ENCODE measurements at places on chromosomes 3 and 15.

- DNase-seq: no peak
Observed at GRCh38 chr3:13179181-13179580, 106.0 kb upstream of the IQSEC1 start.

- DNase-seq: no peak
Observed at GRCh38 chr15:56168394-56168793, 75.3 kb downstream of the RFX7 start.

- no peak for DNase-seq
Observed at GRCh38 chr15:75753145-75753544, 40.5 kb upstream of the CSPG4 start.

GRCh38 chr15:25406261-25406660, 32.6 kb downstream of the UBE3A start:
- no peak for DNase-seq

GRCh38 chr3:128875556-128876120, 3.8 kb upstream of the ACAD9 start:
- DNase-seq: no peak

DNA sequence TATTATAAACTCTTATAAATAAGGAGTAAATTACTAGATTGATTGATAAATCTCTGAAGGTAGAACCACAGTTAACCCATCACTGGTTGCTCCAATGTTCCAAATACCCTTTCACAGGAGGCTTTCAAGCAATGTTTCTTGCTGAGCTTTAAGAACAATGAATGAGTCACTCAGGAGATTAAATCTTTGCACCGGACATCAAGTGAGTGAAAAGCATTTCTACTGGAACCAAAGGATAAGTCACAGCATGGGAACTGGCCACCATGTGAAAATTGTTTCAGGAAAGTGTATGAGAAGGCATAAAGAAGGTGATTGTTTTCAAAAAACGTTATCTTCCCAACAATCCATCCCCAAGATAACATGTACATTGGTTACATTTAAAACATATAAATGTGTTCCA, 90.6 kb downstream of the CNTN3 start:
- no peak for DNase-seq

DNA sequence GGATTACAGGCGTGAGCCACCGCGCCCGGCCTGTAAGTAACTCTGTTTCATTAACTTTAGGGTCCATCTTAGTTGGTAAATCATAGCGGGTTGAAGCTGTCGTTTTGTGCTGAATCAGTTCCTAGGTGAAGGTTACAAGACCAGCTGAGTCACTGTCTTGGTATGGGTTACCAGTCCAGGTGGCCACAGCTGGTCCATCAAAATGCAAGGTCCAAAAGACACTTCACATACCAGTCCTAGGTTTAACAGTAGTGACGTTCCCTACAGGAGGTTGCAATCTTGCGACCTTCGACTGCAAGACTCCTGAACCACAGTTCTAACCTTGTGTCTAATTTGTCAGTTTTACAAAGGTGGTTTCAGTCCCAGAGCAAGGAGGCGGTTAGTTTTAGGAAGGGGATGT, 160.1 kb upstream of the ATP10A start:
- no peak for DNase-seq

DNA sequence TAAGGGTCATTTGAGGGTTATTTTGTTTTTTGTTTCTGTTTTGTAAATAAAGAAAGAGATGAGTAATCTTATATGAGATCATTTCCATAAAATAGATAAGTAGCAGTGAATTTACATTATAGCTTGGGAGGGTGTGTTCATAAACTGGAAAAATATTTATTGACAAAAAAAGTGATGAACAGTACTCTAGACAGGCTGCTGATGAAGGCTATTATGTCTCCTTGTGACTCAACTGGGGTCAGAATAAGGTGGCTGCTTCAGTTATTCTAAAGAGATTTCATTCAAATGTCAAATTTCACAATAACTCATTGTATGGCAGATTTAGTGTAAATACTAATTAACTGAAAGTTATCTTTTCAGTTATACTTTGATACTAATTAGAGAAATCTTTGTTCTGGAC, 251.1 kb upstream of the CMC1 start:
- DNase-seq: no peak

- peak; percentile 35 for DNase-seq
Observed at GRCh38 chr3:87298111-87298718, 21.8 kb upstream of the POU1F1 start.

- no peak for DNase-seq
Observed at GRCh38 chr3:192130534-192131132, 596.7 kb downstream of the FGF12 start.

DNA sequence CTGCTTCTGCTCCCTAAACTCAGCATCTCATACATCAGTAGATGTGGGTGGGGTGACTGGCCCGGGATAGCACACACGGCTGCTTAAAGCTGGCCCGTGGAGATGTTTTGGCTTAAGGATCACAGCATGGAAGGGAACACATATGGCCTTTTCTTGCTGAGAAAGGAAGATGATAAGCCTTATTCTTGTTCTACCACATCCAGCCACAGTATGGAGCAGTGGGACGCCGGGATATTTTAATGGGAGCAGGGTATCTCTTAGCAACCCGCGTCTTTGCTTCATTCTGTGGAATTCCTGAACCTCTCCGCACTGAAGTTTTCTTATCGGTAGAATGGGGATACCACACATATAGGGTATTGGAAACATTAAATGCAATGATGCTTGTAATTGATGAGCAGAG, 94.1 kb upstream of the PROK2 start:
- no peak for DNase-seq

DNA sequence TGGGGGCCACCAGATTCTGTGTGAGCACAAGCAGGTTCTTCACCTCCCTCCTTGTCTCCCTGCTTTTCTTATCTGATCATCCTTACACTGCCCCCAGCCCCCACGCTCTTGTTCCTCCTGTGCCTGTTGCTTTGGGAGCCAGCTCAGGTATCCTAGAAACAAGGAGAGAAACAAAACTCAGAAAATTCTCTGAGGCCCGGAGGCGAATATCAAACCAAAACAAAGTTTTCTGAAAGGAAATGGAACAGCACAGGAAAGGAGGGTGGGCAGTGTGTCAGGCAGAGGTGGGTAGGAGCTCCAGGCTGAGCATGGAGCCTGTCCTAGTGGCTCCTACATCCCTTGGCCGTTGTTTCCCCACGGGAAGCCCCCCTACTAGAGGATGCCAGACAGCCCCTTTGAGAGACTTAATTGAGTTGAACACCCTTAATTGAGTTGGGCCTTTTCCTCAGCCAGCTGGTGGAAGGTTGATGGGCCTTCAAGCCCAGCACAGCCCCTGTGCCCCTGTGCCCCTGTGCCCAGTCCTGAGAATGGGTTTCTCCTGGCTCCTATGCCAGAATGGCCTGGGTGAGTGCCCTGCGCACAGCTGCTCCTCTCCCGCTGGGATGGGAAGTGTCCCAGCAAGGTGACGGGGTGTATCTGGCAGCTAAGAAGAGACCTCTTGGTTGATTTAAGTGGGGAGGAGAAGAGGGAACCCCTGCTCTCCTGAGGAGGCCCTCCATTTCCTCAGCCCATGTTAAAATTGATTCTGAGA, 22.8 kb upstream of the JMJD7 start:
- DNase-seq: no peak

DNA sequence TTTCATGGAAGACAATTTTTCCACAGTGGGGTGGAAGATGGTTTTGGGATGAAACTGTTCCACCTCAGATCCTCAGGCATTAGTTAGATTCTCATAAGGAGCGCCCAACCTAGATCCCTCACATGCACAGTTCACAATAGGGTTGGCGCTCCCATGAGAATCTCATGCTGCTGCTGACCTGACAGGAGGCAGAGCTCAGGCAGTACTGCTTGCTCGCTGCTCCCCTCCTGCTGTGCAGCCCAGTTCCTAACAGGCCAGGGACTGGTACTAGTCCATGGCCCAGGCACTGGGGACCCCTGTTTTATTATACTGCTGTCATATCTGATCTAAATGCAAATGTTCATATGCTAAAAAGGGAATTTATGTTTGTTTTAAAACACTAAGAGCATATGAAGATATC, 9.8 kb upstream of the GRK7 start:
- no peak for DNase-seq

DNA sequence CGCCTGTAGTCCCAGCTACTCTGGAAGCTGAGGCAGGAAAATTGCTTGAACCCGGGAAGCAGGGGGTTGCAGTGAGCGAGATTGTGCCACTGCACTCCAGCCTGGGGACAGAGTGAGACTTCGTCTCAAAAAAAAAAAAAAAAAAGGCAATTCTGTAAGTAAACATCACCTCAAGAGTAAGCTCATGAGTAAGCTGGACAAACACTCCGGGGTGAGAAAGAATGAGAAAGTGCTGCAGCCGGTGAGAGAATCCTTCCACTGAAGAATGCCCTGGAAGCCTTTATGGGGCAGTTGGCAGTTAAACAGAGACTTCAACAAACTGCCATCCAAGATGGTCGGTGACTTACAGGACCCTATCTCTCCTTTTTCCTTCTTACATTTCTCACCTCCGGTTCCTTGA, 47.5 kb downstream of the FEZF2 start:
- no peak for DNase-seq

- no peak for DNase-seq
Observed at GRCh38 chr3:159627634-159628033, 361.0 kb upstream of the IL12A start.

DNA sequence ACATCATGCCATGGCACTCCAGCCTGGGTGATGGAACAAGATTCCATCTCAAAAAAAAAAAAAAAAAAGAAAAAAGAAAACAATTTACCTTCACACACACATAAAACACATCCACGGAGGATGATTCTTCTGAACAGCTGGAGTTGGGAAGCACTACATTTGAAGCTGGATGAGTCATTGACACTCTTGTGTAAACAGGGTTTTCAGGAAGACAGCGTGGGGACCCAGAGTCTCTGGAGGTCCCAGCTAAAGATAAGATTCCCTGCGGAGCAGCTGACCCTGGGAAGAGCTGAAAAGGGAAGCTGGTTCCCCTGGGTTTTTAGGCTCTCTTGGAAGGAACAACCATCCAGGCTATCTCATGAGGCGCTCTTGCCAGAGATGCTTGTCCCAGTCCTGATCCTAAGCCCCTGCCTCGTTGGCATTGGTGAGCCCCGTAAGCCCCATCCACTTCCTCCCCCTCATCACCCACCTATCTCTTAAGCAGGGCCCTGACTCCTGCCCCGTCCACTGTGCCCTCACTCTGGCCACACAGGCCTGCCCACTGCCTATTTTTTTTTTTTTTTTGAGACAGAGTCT, 32.0 kb upstream of the FURIN start:
- no peak for DNase-seq

DNA sequence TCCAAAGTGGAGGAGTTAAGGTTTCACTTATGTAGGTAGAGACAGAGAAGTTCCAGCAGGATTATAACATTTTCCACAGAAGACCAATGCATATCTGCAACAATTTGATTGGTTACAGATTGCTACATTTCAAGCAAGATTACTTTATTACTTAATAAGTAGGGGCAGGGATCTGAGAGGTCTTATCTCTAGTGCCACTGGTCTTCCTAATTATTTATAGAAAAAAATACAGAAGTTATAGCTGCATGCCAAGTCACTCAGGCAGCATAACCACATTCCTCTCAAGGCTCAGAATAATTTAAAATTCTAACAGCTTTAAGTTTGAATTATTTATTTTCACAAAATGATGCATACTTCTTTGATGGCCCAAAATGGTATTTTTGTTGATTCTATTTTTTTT, 30.5 kb downstream of the RAD54L2 start:
- no peak for DNase-seq

- DNase-seq: no peak
Observed at GRCh38 chr15:72313448-72313840, 6.5 kb downstream of the CELF6 start.

DNA sequence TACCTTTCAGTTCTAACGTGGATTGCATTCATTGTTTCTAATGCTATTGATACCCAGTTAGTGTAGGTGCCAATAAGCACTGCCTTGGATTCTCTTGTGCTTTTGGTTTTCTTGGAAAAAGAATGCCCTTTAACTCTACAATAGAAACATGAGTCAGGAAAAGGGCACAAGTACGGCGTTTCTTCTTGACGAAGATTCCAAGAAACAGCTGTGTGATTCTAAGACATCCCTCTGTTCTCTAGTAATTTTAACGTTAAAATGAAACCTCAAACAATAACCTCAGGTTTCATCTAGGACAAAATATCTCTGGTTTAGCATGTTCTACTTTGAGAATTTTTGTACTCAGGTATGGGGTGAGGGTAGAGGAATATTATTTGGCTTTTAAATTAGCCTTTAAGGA, 540.5 kb upstream of the ATP11B start:
- DNase-seq: no peak

- DNase-seq: no peak
Observed at GRCh38 chr15:74313889-74314288, 53.6 kb downstream of the CYP11A1 start.

- DNase-seq: no peak
Observed at GRCh38 chr3:156010829-156011228, 109.5 kb upstream of the KCNAB1 start.

GRCh38 chr15:68383161-68384074, 48.5 kb downstream of the ITGA11 start:
- no peak for DNase-seq

DNA sequence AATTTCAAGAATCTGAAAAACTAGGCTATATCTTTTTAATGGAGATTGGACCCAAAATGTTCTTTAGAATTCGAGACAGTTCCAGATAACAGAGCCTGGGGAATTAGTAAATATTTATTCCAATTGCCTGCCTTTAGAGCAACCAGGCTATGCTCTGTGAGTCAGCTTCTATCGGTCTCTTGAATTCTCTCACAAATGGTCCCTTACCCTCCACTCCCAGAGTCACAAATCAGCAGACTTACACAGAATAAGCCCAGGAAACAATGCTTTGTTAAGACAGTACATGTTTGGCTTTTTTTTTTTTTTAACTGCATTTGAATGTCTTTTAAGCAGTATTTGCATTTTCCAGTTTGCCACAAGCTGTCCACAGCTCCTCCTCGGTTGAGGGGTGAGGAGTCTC, 460.7 kb upstream of the CBLB start:
- peak; percentile 76 for DNase-seq

- DNase-seq: no peak
Observed at GRCh38 chr3:69869643-69870042, 129.9 kb upstream of the SAMMSON start.

- DNase-seq: no peak
Observed at GRCh38 chr15:37586011-37586583, 348.3 kb upstream of the TMCO5A start.

DNA sequence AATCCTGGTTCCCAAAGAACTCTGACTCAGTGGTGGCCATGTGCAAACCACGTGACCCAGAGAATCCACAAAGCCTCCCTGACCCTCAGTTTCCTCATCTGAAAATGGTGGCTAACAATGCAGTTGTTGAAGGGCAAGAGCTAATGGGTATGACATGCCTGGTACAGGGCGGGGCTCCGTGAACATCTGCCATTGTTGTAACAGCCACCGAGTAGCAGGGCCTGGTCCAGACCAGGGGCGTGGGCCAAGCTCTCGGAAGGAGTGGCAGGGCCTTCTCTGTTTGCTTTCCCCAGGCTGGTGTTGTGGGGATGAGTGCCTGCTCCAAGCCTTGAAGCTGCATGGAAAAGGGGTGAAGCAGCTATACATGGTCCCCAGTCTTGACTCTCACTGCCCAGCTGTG, 13.4 kb downstream of the MAPKAPK3 start:
- no peak for DNase-seq
